H1 (cell line): ENCODE measurements at places on chromosomes 3 and 15. TPM values are rescaled to one million over a fixed set of nuclear protein-coding genes. Genes with fewer than 3 reads are reported as not detected.

DNA sequence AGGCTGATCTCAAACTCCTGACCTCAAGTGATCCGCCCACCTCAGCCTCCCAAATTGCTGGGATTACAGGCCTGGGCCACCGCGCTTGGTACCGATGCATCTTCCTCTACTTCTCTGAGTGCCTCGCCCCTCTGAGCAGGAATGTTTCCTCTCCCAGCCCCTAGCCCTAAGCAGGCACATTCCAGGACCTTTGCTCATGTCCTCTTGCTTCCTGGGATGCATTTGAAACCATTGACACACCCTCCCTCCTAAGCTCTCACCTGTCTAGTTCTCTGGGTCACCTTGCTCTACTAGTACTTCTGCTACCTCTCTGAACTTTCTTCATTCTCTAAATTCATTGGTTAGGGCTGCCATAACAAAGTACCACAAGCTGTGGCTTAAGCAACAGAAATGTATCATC lies 17.9 kb upstream of the UACA start:
- DNase-seq = no peak
- no peaks in the 10 kb centered on the region for H3K27me3 ChIP-seq
- H3K4me1 ChIP-seq = no peaks in the 10 kb centered on the region
- no peak overlapping the region for H3K4me3 ChIP-seq

DNA sequence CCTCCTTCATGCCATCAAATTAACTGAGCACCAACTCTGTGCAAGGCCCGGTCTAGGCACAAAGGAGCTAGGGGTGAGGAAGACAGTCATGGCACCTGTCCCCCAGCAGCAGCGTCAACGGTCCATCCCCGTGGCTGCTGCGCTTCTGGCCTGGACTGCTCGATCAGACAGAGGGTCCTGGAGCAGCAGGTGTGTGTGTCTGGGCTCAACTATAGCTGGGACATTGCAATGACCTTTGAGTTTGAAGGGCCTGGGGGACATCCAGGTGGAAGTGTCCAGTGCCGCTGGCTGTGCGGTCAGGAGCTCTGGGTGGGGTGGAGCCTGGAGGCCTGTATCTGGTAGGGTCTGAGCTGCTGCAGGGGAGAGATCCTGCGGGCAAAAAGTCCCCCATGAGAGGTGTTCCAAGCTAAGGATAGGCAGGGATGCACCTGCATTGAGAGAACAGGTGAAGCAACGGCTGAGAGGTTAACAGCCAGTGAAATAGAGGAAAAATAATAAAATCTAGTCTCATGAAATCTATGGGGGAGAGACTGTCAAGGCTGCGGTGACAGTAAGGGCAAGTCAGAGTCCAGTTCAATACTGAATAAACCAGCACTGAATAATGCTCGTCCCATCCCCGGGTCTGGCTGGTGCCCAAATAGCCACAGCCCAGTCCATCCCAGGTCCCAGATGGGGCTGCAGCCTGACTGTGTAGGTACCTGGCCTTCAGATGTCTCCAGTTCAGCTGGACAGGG lies 25.4 kb upstream of the SLC41A3 start:
- no peak overlapping the region for H3K27ac ChIP-seq
- H3K27me3 ChIP-seq = no peaks in the 10 kb centered on the region
- H3K4me3 ChIP-seq = no peak overlapping the region
- no peaks in the 10 kb centered on the region for H3K4me1 ChIP-seq

GRCh38 chr3:126553284-126554084 lies 5.2 kb downstream of the C3orf22 start:
- no peak overlapping the region for H3K4me3 ChIP-seq
- no peaks in the 10 kb centered on the region for H3K36me3 ChIP-seq
- H3K4me1 ChIP-seq = peaks cover 3% of the 10 kb centered on the region

Gene GREM1
- total RNA-seq = 0.57 and 1.1 TPM in 2 replicates

DNA sequence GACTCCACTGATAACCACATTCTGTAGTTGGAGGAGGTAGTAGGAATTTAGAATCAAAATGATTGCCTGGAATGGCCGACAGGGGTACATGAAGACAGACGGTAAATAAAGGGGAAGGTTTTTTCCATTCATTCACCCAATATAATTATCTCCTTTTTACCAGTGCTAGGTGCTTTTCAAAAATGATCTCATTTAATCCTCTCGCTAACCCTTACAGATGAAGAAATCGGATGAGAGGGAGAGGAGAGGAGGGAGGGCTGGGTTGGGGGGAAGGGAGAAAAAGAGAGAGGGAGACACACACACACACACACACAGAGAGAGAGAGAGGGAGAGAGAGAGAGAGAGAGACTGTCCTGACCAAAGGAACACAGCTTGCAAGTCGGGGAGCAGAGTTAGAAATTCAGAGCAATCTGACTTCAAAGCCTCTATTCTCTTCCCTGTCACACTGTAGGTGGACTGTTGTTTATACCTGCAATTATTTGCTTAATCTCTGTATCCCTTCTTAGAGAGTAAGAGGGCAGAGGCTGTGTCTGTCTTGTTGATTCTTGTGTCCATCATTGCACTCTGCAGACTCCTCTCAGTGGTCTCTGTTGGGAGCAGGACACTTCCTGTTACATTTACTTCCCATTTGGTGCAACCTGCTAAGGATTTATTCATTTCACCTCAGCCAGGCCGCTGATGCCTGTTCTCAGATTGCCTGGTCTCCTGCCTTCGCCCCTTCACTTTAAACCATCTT lies 18.7 kb upstream of the PAQR9 start:
- no peak overlapping the region for H3K27ac ChIP-seq
- H3K36me3 ChIP-seq = no peaks in the 10 kb centered on the region
- H3K27me3 ChIP-seq = no peaks in the 10 kb centered on the region
- DNase-seq = no peak

- no peak for DNase-seq
- H3K27me3 ChIP-seq = no peaks in the 10 kb centered on the region
- H3K4me1 ChIP-seq = peaks cover 3% of the 10 kb centered on the region
- H3K36me3 ChIP-seq = no peaks in the 10 kb centered on the region; the same call in 1 of the 2 replicates
- H3K27ac ChIP-seq = no peak overlapping the region
Observed at GRCh38 chr15:56930669-56931313, 12.3 kb downstream of the TCF12 start.

DNA sequence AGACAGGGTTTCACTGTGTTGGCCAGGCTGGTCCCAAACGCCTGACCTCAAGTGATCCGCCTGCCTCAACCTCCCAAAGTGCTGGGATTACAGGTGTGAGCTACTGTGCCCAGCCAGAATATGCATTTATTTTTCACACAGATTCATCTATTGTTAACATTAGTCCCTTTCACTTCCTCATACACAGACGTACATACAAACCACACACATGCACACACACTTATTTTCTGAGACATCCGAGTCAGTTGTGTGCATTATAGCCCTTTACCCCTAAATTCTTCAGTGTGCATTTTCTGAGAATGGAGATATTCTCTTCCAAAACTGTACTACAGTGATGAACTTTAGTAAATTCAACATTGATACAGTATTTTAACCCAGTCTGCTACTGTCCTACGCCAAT lies 15.0 kb upstream of the MEX3B start:
- H3K27ac ChIP-seq = no peak overlapping the region
- H3K4me3 ChIP-seq = no peak overlapping the region
- no peak for DNase-seq
- H3K36me3 ChIP-seq = no peaks in the 10 kb centered on the region
- peaks cover 2% of the 10 kb centered on the region; the same call in 1 of the 2 replicates for H3K4me1 ChIP-seq

Gene ACOX2
- total RNA-seq = 3.1 and 3.2 TPM in 2 replicates

- H3K4me3 ChIP-seq = no peak overlapping the region
- no peaks in the 10 kb centered on the region for H3K4me1 ChIP-seq
- H3K27ac ChIP-seq = no peak overlapping the region
- H3K36me3 ChIP-seq = no peaks in the 10 kb centered on the region
- no peak for DNase-seq
Observed at GRCh38 chr3:139434764-139435307, 41.5 kb downstream of the RBP2 start.

GRCh38 chr15:44468709-44469385 lies 41.4 kb downstream of the CTDSPL2 start:
- H3K27me3 ChIP-seq = no peaks in the 10 kb centered on the region
- no peak overlapping the region for H3K27ac ChIP-seq
- H3K4me3 ChIP-seq = no peak overlapping the region
- H3K36me3 ChIP-seq = peaks cover 3% of the 10 kb centered on the region; the same call in 1 of the 2 replicates

Gene WDR49
- 1.7 and 3.2 TPM in 2 replicates for total RNA-seq

GRCh38 chr15:49985463-49985862 lies 133.6 kb downstream of the ATP8B4 start:
- H3K27ac ChIP-seq = no peak overlapping the region
- no peaks in the 10 kb centered on the region for H3K36me3 ChIP-seq
- no peaks in the 10 kb centered on the region for H3K27me3 ChIP-seq
- no peak overlapping the region for H3K4me3 ChIP-seq
- DNase-seq = no peak

DNA sequence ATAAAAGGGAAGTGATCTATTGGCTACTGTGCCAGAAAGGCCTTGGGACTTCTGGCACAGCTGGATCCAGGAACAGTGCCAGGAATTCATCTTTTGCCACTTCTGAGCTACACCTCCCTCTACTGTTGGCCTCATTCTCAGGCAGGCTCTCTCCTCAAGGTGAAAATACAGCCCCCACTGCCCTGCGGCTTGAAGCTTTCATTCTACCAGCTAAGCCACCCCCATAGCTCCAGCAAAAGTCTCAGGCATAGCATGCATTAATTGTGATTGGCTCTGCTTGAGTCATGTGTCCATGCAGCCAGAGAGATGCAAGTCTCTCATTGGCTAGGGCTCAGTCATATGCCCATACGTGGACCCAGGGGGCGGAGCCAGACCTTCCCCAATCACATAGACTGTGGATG lies 142.4 kb downstream of the TPRA1 start:
- no peaks in the 10 kb centered on the region for H3K36me3 ChIP-seq
- DNase-seq = no peak
- H3K27ac ChIP-seq = no peak overlapping the region
- no peaks in the 10 kb centered on the region for H3K27me3 ChIP-seq
